MG63 (cell line): ENCODE measurements at places on chromosomes 7 and 10. TPM values are rescaled to one million over a fixed set of nuclear protein-coding genes. Genes with fewer than 3 reads are reported as not detected.

Gene TSPAN15
- total RNA-seq = 7.5 TPM in 2 replicates

Gene MOGAT3
- not detected in 2 replicates for total RNA-seq

Gene AEBP1
- 36.8 and 45.8 TPM in 2 replicates for total RNA-seq

Gene CRPPA
- 0.33 and 0.42 TPM in 2 replicates for total RNA-seq

Gene CALML3
- not detected in 2 replicates for total RNA-seq

Gene SYCE1
- total RNA-seq = not detected in 2 replicates

Gene A1CF
- not detected in 2 replicates for total RNA-seq

Gene TPK1
- total RNA-seq = 3.5 and 8.0 TPM in 2 replicates

Gene DUSP5
- total RNA-seq = 0.59 TPM in 1 of 2 replicates, not detected in the other

Gene SCART1
- total RNA-seq = 0.35 and 1.5 TPM in 2 replicates

Gene UTF1
- total RNA-seq = not detected in 2 replicates

Gene ANXA7
- 32.7 and 62.7 TPM in 2 replicates for total RNA-seq

Gene SUN1
- total RNA-seq = 109 and 157 TPM in 2 replicates

Gene NPVF
- not detected in 2 replicates for total RNA-seq

Gene KCP
- not detected in 2 replicates for total RNA-seq

Gene TRIL
- 0.03 TPM in 1 of 2 replicates, not detected in the other for total RNA-seq

Gene TAF6
- total RNA-seq = 10.8 and 30.6 TPM in 2 replicates

Gene LRRD1
- total RNA-seq = not detected in 2 replicates

Gene BCL7B
- 31.6 and 33.3 TPM in 2 replicates for total RNA-seq

Gene PITX3
- not detected in 2 replicates for total RNA-seq

Gene ELFN1
- total RNA-seq = 0.05 and 0.56 TPM in 2 replicates

Gene SH2D4B
- total RNA-seq = not detected in 2 replicates

Gene CCDC3
- total RNA-seq = 0.52 and 3.3 TPM in 2 replicates

Gene SEMA3E
- total RNA-seq = 1.5 TPM in 1 of 2 replicates, not detected in the other

Gene OR2A42
- total RNA-seq = not detected in 2 replicates

Gene FBH1
- total RNA-seq = 54.3 and 98.6 TPM in 2 replicates

Gene SUN3
- not detected in 2 replicates for total RNA-seq

Gene PNLIPRP2
- not detected in 2 replicates for total RNA-seq

Gene RET
- not detected in 2 replicates for total RNA-seq

Gene SMNDC1
- 5.1 and 14.6 TPM in 2 replicates for total RNA-seq

Gene SORCS1
- total RNA-seq = not detected in 2 replicates

Gene MYOZ1
- not detected in 2 replicates for total RNA-seq

Gene AOAH
- total RNA-seq = not detected in 2 replicates

Gene PON1
- total RNA-seq = not detected in 2 replicates

Gene CDC14C
- 0.12 TPM in 1 of 2 replicates, not detected in the other for total RNA-seq

Gene WNT8B
- total RNA-seq = not detected in 2 replicates

Gene GPR15LG
- total RNA-seq = not detected in 2 replicates

Gene TES
- 39.1 and 97.0 TPM in 2 replicates for total RNA-seq
